ENCODE measurements at places on chromosomes 2 and 18. TPM values are rescaled to one million over a fixed set of nuclear protein-coding genes. Genes with fewer than 3 reads are reported as not detected.

The PLGLB2 gene
- 0.35 TPM for total RNA-seq

The KCNG2 gene
- not detected for total RNA-seq

The DES gene
- 0.06 TPM for total RNA-seq

The VWA3B gene
- total RNA-seq = 0.26 TPM

The GPAT2 gene
- not detected for total RNA-seq

The SLC8A1 gene
- total RNA-seq = 0.40 TPM

The SLC9A4 gene
- total RNA-seq = not detected

The GPATCH11 gene
- total RNA-seq = 9.0 TPM

The DLX1 gene
- 4.0 TPM for total RNA-seq

The OBSL1 gene
- 20.4 TPM for total RNA-seq

The CAPN14 gene
- 0.07 TPM for total RNA-seq

The NEUROD1 gene
- not detected for total RNA-seq

The AQP12B gene
- not detected for total RNA-seq

The GPR17 gene
- total RNA-seq = 0.12 TPM

The COL4A4 gene
- 1.2 TPM for total RNA-seq

The AMER3 gene
- not detected for total RNA-seq

The CROCC2 gene
- not detected for total RNA-seq

The DYNAP gene
- total RNA-seq = not detected

The THSD7B gene
- total RNA-seq = not detected

The SLC38A11 gene
- total RNA-seq = not detected

The GDF7 gene
- 0.08 TPM for total RNA-seq

The PJVK gene
- 1.3 TPM for total RNA-seq

The C2orf42 gene
- 8.3 TPM for total RNA-seq

The MYOM1 gene
- total RNA-seq = 0.05 TPM

The ALPP gene
- 0.75 TPM for total RNA-seq

The GAD1 gene
- total RNA-seq = 0.61 TPM

The SERPINB2 gene
- total RNA-seq = 0.05 TPM

The IGFBP5 gene
- 0.20 TPM for total RNA-seq

The ZNF236 gene
- 3.9 TPM for total RNA-seq

The TMEM37 gene
- 1.8 TPM for total RNA-seq

The RAPGEF4 gene
- total RNA-seq = 0.54 TPM

The RSAD2 gene
- total RNA-seq = 0.89 TPM

The KCTD1 gene
- total RNA-seq = 34.7 TPM

The ANKRD36 gene
- total RNA-seq = 3.5 TPM

The KLHL29 gene
- total RNA-seq = 3.7 TPM

The TUBA4A gene
- 338 TPM for total RNA-seq

The EML6 gene
- total RNA-seq = 1.0 TPM

The HOXD12 gene
- total RNA-seq = not detected

The MALL gene
- total RNA-seq = 138 TPM

The MERTK gene
- 1.8 TPM for total RNA-seq

The TTC39C gene
- total RNA-seq = 11.3 TPM

The PAIP2B gene
- 0.35 TPM for total RNA-seq

The CNTNAP5 gene
- not detected for total RNA-seq

Data from A549 treated with CORT108297 at 1 μM for 4 hours (cell line).